ENCODE measurements at places on chromosomes 3 and 15.

GRCh38 chr3:172515130-172515918, 7.9 kb downstream of the TNFSF10 start:
- no peak for DNase-seq

- peak; percentile 43 for DNase-seq
Measured at GRCh38 chr15:31016446-31016915, 25.1 kb upstream of the MTMR10 start.

GRCh38 chr15:38557921-38558320, 6.7 kb downstream of the RASGRP1 start:
- DNase-seq, result no peak

DNA sequence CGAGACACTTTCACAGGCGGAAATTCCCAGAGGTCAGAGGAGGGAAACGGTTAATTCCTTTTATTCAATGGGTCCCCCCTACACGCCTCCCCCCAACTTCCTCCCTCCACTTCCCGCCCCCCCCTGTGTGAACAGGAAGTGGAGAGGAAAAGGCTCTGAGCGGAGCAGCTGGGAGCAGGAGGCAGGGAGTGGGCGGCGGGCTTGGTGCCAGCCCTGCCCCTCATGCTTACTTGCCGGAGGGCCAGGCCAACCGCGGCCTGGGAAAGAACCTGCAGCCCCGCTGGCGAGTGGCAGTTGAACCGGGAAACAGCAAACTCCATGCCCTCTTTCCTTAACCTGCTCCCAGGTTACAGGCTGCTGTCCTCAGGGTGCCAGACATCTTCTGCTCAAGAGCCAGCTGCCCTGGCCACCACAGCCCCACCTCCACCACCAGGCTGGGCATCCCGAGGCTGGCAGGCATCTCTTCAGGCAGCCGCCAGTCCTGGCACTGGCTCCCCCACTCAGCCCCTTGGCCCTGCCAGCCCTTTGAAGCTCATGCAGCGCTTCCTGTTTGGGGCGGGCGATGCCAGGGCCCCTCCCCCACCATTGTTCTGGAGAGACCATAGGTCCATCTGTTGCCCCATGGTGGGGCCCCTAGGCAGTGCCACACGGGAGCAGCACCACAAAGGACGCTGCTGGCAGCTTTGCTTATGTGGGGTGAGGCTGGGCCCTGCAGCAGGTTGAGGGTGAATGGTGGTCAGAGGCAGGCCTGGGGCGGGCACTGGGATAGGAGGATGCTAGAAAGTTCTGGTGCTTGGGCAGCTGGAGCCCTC, 12.9 kb downstream of the VPS18 start:
- no peak for DNase-seq

- peak; percentile 74 for DNase-seq
Measured at GRCh38 chr3:16448639-16449070, 64.8 kb downstream of the RFTN1 start.

- DNase-seq, result no peak
Measured at GRCh38 chr15:84831028-84831427, 13.9 kb downstream of the ALPK3 start.

DNA sequence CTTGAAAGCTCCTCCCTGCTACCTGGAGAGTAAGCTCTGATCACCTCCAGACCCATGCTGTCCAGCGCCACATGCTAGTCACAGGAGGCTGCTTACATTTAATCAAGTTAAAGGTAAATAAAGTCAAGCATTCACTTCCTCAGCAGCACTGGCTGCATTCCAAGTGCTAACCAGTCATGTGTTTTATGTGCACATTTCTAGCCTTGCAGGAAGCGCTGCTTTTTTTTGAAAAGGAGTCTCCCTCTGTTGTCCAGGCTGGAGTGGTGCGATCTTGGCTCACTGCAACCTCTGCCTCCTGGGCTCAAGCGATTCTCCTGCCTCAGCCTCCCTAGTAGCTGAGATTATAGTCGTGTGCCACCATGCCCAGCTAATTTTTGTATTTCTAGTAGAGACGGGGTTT, 279.2 kb downstream of the GABRG3 start:
- no peak for DNase-seq

DNA sequence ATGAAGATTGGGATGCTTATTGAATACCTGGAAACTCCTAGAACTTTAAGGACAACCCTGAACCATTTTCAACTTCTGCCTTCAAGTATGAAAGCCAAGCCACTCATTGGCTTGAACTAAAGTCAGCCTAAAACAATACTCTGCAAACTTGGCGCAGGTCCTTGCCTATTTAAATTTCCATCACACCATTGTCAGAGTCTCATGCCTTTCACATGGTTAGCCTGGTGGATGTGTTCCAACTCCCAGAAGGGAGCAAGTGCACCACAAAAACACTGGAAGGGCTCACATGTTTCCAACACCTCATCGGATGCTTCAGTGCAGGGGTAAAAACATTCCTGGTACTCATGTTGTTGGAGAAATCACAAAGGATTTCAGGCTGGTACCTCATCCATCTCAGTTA, 511.6 kb upstream of the MDFIC2 start:
- DNase-seq, result no peak

DNA sequence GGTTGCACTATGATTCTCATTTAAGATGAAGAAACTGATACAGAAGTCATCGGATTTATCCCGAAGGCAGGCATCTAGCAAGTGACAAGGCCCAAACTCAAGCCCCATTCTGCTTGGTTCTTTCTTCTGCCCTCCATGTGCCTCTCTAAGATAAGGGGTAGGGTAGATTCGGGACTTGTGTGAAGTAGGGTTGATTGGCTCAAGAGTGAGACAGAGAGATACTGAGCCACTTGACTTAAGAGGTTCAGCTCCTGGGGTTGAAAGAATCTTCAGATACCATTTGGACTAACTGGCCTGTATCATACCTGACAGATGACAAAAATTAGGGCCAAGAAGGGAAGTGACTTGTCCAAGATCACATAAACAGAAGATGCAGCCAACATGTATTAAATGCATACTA, 891 bp downstream of the RFT1 start:
- DNase-seq, result no peak

GRCh38 chr3:38563070-38563885, 67.1 kb downstream of the EXOG start:
- DNase-seq, result no peak

DNA sequence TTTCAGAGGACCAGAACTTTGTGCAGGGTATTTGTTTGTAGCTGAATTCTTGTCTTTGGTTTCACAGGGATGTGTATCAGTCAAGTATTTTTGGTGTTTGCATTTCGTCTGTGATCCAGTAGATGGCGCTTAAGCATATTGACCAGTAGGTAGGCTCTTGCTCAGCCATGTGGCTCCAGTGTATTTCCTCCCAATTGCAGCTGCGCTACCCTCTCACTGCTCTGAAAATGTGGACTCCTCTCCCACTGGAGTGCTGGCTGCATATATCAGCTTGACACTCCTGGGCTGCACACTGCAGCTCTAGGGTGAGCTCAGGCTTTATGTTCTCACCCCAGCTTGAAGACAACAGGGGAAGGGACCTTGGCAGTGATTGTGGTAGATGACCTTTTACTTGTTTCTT, 1264.3 kb upstream of the ALCAM start:
- peak; percentile 10 for DNase-seq

DNA sequence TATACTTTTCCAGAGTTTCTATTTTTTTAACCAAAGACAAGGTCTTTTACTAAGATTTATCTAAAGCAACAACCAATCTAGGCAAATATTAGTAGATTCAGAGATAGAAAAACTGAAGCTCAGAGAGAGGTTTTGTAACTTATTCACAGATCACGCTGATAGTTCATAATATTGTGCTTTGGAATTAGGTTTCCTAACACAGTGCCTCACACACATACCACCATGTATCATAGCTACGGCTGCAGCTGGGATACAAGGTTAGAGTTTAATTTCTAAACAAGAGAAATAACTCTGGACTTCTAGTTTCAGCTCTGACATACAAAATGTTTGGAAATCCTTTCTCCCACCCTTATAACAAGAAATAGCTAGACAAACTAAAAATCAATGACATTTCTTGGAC, 565.7 kb downstream of the PYDC2 start:
- no peak for DNase-seq

DNA sequence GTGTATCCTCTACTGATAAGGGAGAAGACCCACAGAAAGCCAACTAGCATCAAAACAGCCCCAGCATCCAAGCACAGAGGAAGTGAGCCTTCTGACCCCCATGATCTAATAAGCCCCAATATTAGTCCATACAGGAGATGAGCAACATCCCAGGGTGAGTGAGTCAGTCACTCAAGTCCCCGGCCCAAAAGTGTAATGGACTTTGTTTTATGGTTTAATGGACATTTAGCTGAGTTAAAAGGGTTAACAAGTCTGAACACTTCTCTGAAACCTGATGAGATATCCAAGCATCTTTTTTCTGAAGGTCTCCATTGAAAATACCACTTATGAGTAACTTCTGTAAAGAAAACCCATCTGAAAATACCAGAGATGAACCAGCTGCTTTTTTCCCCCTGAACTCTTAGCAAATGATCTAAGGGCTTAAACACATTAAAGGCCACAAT, 115.6 kb downstream of the GREM1 start:
- no peak for DNase-seq

DNA sequence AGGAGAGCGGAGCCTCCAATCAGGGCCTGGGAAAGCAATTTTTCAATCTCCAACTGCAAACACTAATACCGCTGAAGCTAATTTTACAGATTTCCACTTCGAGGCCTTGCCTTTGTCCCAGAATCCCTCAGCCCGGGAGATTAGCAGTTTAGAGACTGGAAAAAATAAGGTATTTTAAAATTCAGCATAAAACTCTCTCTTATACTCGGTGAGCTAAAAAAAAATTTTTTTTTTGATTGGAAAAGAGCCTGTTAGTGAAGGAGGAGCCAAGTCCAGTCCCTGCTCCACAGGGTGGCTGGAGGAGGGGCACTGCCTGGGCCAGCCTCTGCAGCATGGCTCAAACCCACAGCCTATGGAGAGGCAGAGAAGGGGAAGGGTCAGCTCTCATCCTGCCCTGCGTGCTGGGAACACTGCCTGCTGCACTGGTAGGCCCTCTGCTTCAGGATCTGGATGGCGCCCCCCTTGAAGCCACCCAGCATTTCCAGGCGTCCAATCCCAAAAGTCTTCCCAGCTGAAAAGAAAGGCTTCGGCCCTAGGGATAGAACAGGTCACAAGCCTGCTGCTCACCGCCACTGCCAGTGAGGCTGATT, 48.9 kb downstream of the CACNA2D2 start:
- DNase-seq, result no peak

GRCh38 chr3:159130108-159130507, 328.3 kb downstream of the MFSD1 start:
- no peak for DNase-seq

Data from hepatic stellate cell (primary cell).